T1000 (cell line): ENCODE measurements at places on chromosomes 3 and 15.
A peak's percentile ranks its signal among the peaks of the same experiment; 100 is the strongest.

DNA sequence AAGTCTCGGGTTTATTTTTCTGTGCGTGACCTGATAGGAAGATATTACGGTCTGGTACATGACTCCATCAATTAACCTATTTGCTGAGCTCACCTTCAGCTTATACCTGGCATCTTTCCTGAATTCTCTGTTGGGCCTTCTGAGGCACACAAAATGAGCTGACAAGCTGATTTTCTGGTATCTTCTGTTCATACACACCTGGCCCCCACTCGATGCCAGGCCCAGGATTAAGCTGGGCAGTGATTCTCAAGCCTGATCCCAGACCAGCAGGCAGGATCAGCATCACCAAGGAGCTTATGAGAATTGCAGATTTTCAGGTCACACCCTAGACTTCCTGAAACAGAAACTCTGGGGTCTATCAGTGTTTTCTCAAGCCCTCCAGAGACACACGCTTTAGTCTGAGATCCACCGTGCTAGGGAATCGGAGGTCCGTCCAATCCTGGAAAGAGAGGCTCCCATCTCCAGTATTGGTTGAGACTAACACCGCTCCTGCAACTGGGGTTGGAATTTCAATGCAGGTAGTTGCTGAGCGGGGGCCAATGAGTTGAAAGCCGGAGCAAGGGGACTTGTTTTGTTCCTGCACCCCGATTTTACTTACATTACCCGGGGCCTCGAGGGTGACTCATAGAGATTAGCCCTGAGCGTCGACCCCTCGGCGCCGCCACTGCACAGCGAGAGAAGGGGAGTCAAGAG is 636 bp upstream of the EIF1B start:
- DNase-seq: no peak

- DNase-seq: no peak
Measured at GRCh38 chr3:15205934-15206661, at the start of gene CAPN7. CAPN7 (plus strand) TSS chr3:15206246; CDS start chr3:15206496, 250 bp downstream.

- DNase-seq: no peak
Measured at GRCh38 chr3:125019271-125019670, 36.5 kb downstream of the HEG1 start.

- no peak for DNase-seq
Measured at GRCh38 chr3:149655826-149656574, 1.8 kb downstream of the WWTR1 start.

DNA sequence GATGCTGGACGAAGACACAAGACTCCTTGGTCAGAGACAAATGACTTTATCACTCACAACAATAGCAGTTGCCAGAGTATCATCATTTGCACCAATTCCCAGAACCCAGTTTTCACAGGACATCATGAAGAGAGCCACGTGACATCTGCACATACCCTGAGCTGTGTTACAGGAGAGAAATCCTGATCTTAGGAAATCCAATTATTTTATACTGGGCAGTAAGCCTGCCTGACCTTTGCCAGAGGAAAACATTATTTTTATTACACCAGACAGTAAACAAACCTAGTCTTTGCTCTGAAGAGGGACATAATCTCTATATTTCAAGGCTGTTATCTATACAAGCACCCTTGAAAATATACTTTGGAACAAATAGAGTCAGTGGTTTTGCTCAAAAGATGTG is 77.4 kb downstream of the ZBBX start:
- no peak for DNase-seq

GRCh38 chr3:49132437-49133225 is at the start of gene LAMB2:
LAMB2 (minus strand) TSS chr3:49133050; CDS start chr3:49132867, 183 bp downstream.
- peak; percentile 82 for DNase-seq

DNA sequence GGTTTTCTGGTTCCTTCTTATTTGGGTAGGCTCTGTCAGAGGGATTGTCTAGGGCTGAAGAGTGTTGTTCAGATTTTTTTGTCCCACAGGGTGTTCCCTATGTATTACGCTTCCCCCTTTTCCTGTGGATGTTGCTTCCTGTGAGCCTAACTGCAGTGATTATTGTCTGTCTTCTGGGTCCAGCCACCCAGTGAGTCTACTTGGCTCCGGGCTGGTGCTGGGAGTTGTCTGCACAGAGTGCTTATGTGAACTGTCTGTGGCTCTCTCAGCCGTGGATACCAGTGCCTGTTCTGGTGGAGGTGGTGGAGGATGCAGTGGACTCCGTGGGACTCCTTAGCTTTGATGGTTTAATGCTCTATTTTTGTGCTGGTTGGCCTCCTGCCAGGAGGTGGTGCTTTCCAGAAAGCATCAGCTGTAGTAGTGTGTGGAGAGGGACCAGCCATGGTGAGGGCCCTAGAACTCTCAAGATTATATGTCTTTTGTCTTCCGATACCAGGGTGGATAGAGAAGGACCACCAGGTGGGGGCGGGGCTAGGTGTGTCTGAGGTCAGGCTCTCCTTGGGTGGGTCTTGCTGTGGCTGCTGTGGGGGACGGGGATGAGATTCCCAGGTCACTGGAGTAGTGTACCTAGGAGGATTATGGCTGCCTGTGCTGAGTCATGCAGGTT is 53.8 kb downstream of the CCDC66 start:
- DNase-seq: no peak

DNA sequence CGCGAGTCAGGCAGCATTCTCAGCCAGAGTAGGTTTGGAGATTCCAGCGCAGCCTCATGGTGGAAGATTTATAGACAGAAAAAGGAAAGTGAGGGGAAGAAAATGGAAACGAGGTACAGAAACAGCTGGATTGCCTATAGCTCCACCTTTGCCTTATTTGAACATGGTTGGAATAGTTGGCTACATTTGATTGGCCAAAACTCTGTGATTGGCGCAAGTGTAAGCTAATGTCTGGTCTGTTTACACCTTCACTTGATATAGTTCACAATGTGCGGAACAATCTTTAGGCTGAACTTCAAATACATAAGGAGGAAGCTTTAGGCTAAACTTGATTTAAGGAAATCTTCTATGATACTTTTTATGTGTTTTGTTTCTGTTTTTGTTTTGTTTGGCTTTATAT is 1191.9 kb downstream of the NSUN3 start:
- DNase-seq: no peak

DNA sequence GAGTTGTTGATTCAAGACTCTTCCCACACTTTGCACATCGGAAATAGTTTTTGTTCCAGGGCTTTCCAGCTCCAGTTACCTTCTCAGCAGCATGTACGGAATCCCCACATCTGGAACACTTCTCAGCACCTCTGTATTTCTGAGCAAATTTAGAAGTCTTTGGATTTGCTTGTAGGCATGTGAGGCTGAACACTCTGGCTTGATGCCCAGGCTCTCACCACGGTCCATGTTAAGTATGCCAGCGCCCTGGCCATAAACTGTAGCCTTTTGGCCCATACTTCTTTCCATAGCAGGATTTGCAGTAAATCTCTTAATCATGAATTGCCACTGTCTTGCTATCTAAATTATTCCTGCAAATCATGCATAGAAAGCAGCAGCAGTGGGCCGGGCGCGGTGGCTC is 24.4 kb downstream of the ATP2C1 start:
- DNase-seq: no peak

GRCh38 chr3:170038434-170039110 is 777 bp downstream of the GPR160 start:
- DNase-seq: no peak

DNA sequence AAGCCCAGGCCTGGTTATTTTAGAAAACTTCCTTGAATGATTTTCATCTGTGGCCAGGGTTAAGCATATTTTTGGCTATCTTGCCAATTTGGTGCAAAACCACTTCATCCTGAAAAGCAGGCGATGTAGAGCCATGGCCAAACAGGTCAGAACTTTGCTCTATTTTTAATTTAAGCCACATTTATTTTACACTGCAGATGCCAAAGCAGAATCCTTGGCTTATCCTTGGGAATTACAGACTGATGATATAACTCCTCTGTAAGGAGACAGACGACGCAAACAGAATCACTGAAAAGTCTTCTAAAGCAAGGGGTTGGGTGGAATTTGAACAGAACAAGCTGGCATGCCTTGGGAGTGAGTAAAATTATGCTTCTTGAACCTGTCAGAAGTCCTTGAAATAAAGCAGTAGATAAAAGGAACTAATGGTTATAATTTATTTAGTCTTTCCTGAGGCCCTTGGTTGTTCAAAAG is 121.9 kb downstream of the CHST2 start:
- no peak for DNase-seq

DNA sequence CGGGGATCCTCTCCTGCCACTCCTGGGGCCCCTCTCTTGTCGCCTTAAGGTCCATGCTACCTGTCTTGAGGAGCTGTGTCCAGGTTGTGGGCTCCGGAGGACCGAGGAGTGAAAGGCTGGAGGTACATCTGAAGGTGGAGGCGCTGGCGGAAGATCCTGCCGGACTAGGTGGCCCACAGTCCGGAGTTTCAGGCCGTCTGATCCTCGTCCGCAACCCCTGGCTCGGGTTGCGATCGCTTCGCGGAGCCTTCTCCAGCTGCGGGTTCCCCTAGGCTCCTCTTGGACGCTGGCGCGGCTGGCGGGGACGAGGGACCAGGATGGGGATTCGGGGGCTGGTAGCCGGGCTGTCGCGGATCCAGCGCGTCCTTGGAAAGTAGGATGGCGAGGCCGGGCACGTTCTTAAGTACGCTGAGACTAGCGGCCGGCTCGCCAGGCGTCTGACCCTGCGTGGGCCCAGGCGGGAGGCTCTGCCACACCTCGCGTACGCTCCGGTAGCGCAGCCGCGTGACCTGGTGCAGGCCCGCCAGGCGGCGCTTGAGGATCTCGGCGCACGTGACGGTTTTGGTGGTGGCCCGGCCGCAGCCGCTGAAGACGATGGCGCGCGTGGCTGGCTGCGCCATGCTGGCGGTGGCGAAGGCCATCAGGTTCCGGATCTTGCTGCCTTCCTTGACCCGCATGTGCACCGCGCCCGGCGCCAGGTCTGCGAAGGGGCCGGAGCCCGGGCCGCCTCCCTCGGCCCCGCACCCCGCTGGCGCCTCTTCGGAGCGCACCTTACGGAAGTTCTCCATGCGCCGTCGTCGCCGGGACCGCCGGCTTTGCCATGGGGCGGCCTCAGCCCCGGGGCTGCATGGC is 550 bp downstream of the RPP25 start:
- peak; percentile 57 for DNase-seq

GRCh38 chr3:184539801-184540435 is 21.7 kb upstream of the EPHB3 start:
- DNase-seq: no peak

- no peak for DNase-seq
Measured at GRCh38 chr3:46662771-46663551, 30.5 kb downstream of the ALS2CL start.

DNA sequence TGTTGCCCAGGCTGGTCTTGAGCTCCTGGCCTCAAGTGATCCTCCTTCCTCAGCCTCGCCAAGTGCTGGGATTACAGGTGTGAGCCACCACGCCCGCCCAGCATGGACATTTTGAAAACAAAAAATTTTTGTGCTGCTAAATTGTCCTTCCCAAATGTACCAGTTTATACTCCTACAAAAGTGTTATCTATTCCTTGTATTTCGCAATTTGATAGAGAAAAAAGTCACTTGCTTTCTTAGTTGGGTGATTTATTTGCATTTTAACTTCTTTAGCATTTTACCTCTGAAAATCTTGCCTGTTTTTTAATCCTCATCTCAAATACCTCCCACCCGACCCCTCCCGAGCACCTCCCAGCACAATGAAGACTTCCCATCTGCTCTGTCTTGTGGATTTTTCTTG is 46.8 kb downstream of the PDE8A start:
- DNase-seq: no peak

- no peak for DNase-seq
Measured at GRCh38 chr15:84915606-84915958, 31.1 kb downstream of the SLC28A1 start.

DNA sequence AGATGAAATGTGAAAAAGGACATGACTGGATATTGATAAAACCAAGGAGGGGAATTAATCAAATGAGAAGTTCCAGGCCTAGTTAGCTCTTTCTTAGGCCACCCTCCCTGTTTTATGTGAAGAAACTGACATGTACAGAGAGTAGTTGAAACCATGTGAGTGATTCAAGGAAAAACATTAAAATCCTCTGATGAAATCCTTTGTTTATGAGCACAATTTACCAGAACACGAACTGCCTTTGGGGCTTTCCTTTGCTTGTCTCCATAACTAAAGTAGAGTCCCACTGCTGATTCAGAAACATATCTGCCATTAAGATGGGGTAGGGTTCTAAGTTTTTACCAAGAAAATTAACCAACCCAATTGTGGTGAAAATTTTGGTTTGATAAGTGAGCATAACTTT is 558.3 kb downstream of the NR2F2 start:
- no peak for DNase-seq

GRCh38 chr3:14304101-14305045 is 98.0 kb upstream of the SLC6A6 start:
- DNase-seq: no peak

DNA sequence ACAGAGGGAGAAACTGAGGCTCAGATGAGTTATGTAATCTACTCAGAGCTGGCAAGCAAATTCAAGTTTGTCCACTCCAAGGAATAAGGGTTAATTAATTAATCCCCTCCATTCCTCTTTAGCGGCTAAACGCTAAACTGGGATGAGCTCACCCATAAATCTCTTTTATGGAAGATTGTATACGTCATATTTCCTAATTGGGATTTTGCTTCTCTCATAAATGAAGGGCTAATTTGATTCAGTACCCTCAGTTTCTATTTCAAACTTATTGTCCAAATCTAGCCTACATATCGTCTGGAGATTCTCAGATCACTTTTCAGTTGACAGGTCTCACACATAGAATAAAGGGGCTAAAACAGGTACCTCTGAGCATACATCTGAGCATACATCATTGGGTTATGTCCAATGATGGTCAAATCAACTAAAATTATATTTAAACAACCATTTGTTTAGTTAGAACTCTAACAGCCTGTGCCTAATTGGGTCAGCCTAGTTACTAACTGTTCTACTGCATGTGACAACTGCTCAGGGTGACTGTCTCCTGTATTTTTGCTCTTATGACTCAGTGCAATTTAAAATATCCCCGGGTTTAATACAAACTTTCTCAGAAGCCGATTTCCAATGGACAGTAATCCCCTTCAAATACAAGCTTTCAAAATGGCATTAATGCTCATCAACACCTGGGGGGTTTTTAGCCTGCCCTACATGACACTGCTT is 57.6 kb upstream of the PLXND1 start:
- DNase-seq: no peak

DNA sequence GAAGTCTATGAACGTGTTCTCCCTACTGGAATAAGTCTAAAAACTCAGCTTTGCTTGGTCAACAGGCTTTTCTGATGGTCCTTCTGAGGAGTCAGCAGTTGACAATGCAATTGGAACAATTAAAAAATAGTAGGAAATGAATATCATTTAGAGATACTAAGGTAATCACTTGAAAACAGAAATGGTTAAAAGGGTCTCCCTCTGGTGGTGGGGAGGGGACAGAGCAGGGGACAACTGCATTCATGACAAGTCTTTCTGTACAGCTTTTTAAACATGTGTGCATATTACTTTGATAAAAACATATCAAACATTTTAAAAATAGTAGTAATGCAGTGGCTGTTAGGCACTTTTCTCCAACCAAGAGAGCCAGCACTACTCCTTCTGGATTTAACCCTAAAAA is 119.9 kb upstream of the FHIT start:
- no peak for DNase-seq

GRCh38 chr3:65723985-65724384 is 314.7 kb downstream of the MAGI1 start:
- no peak for DNase-seq

GRCh38 chr3:133804896-133805295 is 719 bp upstream of the SRPRB start:
- no peak for DNase-seq

- DNase-seq: no peak
Measured at GRCh38 chr3:185539934-185540333, 12.5 kb downstream of the LIPH start.
